Stimulated activated CD8-positive, alpha-beta memory T cell treated with anti-CD3 and anti-CD28 coated beads, Interleukin-7, amount 100 ng/mL, for 1 hour (primary cell): ENCODE measurements at places on chromosomes 1 and 21.

GRCh38 chr1:18645747-18646090, 15.1 kb downstream of the PAX7 start:
- DNase-seq = no peak

DNA sequence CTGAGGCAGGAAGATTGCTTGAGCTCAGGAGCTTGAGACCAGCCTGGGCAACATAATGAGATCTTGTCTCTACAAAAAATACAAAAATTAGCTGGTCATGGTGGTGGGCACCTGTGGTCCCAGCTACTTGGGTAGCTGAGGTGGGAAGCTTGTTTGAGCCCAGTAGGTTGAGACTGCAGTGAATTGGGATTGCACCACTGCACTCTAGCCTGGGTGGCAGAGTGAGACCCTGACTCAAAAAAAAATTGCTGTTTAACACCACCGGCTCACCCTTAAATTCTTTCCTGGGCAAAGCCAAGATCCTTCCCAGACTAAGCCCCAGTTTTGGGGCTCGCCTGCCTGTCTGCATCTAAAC, 6.6 kb upstream of the NSUN4 start:
- no peak for DNase-seq

- no peak for DNase-seq
Observed at GRCh38 chr1:115130786-115131185, 41.5 kb upstream of the TSPAN2 start.

DNA sequence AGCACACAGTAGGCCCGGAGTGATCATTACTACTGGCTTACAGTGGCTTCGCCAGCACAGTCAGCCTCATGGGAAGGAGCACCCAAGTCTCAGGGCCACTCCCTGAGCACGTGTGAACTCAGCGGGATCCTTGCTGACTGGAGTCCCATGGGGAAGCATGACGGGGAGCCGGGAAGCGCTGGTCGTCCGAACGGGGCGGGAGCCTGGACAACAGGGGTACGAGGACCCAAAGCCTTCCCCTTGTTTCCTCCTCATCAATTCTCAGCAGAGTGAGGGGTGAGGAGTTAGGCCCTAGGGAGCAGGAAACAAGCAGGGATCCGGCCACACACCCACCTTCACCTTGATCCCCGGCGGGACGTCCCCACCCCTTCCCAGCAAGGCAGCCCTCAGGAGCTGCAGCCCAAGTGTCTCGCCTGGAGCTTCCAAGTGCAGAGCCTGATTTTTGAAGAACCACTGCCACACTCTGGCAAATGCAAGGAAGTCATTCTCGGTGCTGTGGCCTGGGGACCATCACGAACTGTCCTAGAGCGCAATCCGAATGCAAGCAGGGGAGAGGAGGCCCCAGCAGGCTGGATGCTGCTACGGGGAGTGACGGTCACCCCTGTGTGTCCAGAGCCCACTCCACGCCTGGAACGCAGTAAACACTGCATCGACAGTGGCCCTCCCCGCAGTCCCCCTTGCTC, 35.5 kb downstream of the TOMM20 start:
- no peak for DNase-seq

DNA sequence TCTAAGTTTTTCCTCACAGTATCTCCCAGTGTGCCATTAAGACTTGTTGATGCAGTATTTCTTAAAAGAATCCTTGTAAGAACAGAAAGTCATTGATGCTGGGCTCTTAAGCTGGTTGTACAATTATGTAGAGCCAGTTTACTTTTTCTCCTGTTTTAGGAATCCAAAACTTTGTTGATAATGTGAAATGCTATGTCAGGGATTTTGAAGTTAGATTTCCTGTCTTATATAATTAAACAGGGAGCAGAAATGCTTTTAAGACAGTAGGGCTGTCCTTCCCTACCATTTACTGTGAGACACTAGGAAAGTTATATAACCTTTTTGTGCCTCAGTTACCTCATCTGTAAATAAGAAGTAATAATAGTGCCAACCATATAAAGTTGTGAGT, 26.0 kb downstream of the CCDC18 start:
- no peak for DNase-seq

DNA sequence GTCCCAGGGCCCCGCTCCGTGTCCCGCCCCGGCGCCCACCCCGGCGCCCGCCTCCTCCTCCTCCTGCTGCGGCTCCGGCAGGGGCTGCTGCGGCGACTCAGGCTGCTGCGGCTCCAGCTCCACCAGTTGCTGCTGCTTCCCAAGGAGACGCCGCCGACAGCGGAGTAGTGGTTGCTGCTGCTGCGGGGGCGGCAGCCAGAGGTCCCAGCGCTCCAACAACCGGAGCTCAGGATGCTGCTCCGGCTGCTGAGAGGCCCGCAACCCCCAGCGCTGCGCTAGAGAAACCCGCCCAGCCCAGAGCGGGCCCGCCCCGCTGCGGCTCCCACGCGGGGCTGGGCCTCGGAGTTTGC, 1.1 kb downstream of the CRCT1 start:
- no peak for DNase-seq

- no peak for DNase-seq
Observed at GRCh38 chr1:68570871-68571270, 74.0 kb upstream of the DEPDC1 start.

DNA sequence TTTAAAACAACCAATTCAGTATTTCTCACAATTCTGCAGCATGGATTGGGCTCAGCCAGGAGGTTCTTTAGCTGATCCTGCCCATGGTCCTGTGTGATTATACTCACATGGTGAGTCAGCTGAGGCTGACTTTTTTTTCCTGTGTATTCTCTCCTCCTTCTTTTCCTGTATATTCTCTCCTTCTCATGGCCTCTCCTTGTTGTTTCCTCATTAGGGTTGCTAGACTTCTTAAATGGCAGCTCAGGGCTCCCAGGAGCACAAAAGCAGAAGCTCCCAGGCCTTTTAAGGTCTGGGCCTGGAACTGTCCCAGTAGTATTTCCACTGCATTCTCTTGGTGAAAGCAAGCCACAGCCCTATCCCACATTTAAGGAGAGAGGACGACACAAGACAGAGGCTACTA, 26.8 kb downstream of the VANGL1 start:
- DNase-seq = no peak

GRCh38 chr1:3943806-3944577, 43.9 kb upstream of the C1orf174 start:
- no peak for DNase-seq

DNA sequence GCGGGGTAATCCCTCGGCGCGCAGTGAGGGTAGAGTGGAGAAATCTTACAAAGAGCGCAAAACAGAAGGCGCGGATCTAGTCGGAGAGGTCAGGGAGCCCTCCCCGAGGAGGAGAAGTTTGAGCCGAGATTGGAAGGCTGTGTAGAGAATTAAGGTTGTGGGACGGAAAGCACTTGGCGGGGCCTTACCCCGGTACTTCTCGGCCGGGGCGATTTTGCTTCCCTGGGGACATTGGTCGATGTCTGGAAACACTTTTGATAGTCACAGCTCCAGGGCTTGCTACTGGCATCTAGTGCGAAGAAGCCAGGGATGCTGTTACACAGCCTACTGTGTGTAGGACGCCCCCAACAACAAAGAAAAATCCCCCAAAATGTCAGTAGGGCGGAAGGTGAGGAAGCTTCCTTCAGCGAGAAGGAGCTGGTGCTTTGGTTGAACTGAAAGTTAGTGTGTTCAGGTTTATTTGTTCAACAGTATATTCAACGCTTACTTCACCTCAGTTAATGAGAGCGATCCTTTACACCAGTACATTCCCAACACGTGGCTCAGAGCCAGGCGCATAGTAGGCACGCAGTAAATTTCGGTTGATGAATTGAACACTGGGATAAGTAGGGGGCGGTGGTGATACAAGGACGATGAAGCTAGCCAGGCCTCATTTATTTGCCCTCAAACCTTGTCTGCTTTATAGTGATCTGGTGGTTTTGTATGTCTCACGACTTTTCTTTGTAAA, 807 bp downstream of the CEP85 start:
- no peak for DNase-seq

DNA sequence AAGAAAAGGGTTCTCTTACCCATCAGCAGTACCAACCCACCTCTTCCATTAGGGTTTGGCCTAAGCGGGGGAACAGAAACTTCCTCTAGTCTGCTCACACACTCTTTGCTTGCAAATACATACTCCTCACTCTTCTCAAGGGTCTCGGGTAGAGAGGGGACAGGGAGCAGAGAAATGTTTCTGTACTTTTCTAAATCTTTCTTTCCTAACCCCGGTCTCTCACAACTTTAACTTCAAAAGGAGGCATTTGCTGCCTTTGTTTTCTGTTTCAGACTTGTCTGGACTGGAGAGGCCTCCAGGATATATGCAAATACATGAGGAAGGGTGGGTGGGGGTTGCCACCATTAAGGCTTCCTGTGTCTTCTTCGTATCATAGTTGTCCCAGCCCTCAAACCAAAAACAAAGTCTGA, 10.5 kb upstream of the LAX1 start:
- DNase-seq = no peak

- no peak for DNase-seq
Observed at GRCh38 chr1:197485790-197486189, 217.7 kb downstream of the CRB1 start.

DNA sequence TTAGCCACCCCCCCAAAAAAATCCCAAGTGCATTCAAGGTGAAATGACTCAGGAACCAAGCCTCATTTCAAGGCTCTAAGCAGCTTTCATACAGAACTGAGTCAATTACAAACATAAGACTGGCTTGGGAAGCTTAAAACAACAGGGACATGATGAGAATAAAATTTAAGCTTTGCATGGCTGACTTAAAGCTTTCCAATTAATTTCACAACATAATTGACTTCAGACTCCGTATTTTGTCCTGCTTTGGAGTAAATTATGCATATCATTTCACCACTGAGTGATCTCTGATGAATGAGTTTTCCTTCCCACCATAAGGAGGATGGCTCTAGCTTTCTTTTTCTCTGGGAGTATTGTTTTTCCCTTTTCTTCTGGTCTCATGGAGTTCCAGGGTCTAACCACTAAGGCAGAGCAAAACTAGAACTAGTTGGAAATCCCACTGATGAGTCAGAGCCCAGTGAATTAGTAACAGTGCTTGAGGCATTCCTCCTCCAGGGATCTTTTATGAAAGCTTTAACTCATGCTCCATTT, 72.8 kb downstream of the XCL2 start:
- DNase-seq = no peak

- no peak for DNase-seq
Observed at GRCh38 chr1:186155594-186155993, 219.5 kb downstream of the TPR start.

- DNase-seq = no peak
Observed at GRCh38 chr1:153553830-153554541, 4.9 kb upstream of the S100A3 start.

DNA sequence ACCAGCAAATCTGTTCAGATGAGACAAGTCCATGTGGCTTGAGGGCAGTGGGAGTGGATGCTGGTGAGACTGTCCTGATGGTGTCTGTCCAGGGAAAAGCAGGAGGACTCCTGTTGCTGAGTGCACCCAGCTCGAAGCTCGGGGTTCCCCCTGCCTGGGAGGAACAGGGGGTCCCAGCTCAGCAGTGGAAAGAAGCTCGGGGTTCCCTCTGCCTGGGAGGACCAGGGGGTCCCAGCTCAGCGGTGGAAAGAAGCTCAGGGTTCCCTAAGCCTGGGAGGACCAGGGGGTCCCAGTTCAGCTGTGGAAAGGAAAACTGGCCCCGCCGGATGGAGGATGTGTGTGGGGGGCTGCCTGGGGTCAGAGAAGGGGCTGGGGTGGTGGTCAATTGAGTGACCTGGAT, 39.1 kb downstream of the CRYAA start:
- DNase-seq = no peak

DNA sequence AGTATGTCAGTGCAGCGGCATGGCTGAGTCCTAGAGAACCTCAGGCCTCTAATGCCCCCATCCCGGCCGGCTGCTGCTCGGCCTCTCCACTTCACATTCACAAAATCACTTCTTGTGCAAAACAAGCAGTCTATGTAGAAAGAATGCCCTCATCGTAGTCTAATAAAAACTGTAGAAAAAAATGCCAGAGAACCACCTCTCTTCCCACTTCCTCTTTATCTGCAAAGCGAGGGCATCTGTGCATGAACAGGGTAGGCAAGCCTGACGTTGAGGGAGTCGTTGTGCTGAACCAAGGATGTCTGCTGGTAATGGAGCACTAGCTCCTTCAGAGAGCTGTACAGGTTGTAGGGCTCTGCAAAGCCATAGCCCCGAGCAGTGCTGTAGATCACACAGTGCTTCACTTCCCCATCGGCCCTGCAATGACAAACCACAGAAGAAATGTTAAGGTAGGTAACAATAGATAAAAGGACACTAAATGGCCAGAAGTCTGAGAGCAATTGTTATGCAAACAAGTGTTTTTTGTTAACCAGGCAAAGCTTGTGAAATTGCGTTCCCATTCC, 88.9 kb downstream of the PIK3R3 start:
- DNase-seq = no peak

DNA sequence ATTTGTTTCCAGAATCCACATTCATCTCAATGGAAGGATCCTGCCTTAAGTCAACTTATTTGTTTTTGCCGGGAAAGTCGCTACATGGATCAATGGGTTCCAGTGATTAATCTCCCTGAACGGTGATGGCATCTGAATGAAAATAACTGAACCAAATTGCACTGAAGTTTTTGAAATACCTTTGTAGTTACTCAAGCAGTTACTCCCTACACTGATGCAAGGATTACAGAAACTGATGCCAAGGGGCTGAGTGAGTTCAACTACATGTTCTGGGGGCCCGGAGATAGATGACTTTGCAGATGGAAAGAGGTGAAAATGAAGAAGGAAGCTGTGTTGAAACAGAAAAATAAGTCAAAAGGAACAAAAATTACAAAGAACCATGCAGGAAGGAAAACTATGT, 2.6 kb downstream of the GADD45A start:
- DNase-seq = no peak

DNA sequence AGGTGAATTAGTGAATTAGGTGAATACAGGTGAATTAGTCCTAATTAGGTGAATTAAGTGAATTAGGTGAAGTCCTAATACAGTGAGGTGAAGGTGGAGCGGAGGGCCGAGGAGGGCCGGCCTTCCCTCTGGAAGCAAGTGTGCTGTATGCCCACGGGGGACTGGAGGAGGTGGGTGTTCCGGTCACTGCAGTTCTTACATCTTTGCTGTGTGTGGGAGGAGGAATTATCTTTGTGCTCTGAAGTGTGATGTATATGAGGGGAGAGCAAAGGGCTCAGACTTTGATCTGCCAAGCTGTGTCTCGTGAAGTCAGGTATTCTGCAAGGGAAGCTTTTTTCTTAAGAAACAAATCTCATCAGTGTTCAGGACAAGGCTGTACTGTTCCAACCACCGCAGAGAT, 45.4 kb downstream of the AGPAT3 start:
- DNase-seq = no peak

DNA sequence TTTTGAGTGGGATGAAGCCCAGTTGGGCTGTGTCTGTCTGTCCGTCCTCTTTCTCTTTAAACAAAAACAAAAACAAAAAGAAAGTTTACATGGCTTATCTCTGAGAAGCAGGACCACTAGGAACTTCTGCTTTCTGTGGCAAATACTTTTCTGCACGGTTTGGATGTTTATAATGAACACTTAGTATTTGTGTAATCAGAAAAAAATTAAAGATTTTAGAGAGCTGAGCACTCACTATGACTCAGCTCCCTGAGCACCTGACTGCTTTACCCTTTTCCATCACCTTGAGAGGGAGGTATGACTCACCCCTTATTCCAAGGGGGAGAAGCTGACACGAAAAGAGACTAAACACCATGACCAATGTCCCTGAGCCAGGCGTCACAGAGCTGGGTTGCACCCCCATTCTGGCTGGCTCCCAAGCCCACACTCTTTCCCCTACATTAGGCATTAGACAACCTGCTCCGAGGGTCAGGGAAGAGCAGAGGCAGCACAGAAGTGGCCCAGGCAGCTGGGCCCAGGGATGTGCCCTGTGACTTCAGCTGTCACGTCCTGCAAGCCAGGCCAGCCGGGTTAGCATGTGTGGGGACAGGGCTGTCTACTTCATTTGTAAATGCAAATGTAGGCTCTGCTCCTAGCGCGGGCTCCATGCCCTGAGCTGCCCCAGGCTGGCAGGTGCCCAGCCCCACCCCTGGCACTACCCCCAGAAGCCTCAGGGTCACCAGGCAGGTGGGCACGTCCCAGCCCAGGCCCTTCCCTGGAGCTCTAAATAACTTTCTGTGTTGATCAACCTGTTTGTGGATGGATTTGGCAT, 30.4 kb downstream of the RAP1GAP start:
- DNase-seq = no peak
